ENCODE measurements at places on chromosomes 6 and 20.

DNA sequence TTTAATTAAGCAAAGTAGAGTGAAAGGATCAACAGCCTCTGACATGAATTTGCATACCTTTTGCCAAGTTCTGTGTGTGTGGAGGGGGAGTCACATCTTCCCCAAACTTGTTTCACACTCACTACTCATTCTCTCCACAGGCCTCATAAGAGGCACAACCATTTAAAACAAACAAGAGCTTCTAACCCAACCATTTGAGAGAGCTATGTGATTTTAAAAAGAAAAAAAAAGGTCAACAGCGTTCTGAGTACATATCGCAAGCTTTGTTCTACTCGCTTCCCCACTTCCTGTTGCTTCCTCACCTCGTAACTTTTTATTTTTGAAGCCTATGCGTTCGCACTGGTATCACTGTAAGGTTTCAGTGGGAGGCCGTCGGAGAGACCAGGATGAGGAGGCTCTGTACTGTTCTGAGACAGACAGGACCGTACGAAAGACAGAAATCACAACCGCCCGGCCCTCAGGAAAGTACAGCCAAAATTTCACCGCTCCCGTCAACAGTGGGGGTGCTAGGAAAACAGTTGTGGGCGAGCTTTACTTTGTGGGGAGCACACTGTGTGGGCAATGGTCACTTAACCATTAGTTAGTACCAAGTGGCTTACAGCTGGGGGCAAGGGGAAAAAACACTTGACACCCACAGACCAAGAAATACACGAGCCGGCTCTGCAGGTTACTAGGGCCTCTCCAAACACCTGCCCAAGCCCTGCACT lies 61.3 kb downstream of the TRERF1 start:
- no peak for DNase-seq

DNA sequence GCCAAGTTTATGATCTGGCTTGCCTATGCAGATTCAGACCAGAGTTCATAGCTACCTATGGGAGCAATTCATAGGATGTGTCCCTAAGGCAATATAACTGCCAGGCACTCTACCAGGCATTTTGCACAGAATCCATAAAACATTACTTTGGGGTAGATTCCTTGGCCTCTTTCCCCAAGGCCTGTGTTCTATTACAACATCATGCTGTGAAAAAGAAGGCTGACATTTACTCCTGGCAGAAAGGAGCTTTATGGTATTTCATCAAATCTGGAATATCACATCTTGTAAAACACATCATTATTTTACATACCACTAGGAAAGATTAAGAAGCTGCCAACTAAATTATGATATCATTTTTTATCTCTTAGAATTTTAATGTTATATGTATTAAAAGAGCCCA lies 287.0 kb upstream of the MARCKS start:
- DNase-seq, result no peak

DNA sequence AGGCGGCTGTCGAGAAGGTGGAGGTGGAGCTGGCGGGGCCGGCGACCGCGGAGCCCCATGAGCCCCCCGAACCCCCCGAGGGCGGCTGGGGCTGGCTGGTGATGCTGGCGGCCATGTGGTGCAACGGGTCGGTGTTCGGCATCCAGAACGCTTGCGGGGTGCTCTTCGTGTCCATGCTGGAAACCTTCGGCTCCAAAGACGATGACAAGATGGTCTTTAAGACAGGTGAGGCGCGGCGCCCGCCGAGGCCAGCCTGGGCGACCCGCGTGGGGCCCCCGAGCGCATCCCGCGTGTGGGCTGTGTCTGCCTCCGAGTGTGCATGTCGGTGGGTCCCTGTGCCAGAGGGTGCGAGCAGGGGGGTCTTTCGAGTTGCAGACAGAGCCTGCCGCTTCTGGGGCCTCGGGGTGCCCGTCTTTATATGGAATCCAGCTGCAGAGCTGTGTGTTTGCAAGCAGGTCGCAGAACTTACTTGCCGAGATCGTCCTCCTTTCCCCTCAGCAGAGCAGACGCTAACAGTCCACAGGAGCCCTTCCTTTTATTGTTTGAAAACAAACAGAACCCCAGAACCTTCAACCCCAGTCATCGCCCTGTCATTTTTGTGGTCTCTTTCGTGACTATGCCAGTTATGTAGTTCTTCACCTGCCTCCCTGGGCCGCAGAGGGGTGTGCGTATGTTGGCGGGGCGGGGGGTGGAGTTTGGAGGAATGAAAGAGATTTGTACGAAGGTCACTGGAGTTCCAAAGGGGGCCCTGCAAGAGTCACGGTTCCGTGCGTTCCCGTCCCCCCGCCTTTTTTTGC lies 766 bp downstream of the SLC16A10 start:
- peak; percentile 21 for DNase-seq

- no peak for DNase-seq
Measured at GRCh38 chr6:135129136-135129856, 51.8 kb upstream of the MYB start.

- no peak for DNase-seq
Measured at GRCh38 chr6:4610256-4610655, 165.9 kb upstream of the CDYL start.

- peak; percentile 58 for DNase-seq
Measured at GRCh38 chr20:62010551-62011402, 54.9 kb downstream of the TAF4 start.

DNA sequence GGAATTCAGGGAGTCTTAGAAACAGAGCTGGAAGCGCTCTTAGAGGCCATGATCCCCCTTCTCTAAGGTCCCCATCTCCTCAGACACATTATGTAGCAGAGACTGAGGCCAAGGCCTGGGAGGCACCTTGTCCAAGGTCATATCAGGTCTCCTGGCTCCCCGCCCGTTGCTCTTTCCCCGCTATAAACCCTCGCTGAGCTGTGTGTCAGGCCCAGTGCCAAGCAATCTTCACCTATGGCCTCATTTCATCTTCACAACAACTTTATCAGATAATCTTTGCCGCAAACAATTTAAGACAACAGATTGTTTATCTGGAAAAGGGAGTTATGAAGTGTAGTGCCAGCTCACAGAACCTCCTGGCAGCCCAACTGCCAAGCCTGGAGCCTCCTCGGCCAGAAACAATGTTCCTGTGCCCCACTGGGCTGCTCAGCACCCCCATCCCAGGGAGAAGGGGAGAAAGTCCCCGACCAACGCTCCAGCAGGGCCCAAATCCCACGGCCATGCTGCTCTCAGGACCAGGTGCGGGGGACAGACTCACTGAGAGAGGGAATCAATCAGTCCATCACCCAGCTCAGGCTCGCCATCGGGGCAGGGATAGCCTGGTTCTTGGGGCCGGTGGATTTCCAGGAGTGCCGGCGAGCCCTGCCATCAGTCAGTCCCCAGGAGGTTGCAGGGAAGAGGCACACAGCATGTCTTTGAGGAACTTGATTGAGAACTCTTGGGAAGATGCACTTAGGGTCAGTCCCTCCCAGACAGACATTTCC lies 16.9 kb upstream of the FANCE start:
- no peak for DNase-seq

DNA sequence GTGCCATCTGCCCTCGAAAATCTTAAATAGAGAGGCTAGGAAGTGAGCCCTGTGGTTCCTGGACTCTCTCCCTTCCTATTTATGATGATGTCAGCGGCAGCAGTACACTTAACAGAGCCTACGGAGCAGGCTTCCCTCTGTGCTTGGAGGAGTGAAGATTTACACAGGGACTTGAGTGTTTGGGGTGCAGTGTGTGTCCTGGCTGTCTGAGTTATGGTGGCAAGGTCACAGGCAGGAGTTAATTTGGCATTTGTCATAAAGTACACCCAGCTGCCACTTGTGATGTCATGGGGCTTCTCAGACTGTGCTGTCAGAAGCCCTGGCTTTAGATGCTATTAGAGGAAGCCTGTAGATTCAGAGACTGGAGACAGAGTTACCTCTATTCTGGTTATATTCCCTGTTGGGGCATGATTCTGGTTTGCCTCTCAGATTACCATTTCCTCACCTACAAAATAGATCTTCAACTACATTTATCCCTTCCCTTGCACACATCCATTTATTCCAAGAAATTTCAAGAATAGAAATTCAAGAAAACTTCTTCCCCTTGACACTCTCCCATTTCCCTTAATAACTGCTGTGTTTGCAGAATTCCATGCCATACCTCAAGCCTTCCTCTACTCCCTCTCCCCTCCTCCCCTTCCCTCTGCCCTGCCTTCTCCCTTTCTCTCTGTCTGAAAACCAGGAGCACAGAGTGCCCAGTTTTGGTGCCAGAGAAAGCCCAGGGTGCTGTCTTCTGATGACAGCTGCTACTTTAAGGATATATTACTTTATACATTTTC lies 72.1 kb downstream of the SLC24A3 start:
- no peak for DNase-seq

- no peak for DNase-seq
Measured at GRCh38 chr6:37776566-37776965, 43.0 kb upstream of the ZFAND3 start.

GRCh38 chr6:17207281-17207680 lies 73.9 kb upstream of the RBM24 start:
- DNase-seq, result no peak

DNA sequence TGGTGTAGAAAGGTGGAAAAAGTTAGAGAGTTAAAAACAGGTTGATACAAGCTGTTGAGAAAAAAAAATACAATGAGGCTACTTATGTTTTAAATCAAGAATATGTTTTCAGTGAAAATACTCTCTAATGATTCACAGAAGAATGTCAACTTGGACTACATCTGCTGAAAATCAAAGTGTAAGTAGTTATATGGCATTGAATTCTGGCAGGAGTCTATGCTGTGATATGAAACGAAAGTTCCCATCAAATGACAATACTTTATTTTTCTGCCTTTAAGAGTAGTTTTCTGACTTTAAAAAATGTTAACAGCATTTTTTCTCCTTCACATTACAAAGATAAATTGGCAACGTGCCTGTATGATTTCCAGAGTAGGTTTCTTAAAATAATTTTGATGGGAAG lies 158.3 kb downstream of the EYA4 start:
- DNase-seq, result no peak

DNA sequence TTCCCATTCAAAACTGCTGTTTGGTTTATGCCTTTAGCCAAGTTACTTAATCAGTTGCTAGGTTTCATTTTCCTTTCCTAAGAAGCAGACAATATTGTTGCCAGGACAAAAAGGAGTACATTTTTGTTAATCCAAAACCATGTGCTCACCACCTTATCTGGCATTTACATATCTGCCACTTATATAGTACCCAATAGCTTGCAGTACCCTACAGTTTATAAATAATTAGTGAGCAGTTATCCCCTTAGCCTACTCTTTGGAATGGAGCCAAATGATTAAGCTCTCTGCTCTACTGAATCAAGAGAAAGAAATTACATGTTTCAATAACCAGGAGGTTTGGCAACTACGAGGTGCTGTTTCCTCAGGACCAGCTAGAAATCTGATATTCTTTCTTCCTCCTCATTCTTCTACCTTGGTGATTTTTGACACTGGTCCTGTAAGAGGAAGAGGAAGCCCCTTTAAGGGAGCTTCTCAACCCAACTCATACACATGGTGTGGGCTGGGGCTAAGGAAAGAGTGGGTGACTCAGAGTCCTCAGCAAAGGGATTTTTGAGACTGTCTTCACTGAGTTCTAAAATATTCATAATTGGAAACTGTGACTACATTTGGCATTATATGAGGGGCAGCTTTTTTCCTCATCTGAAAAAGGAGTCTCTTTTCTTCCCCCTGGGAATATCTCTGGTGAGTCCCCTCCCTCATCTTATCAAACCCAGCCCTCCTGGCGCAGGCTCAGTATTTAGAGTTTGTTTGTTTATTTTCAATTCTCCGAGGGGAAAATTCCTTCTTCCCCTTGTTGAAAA lies 1.5 kb downstream of the ZNFX1 start:
- peak; percentile 71 for DNase-seq

- DNase-seq, result no peak
Measured at GRCh38 chr6:144543006-144543871, 258.1 kb downstream of the UTRN start.

GRCh38 chr20:43976547-43976946 lies 61.9 kb downstream of the TOX2 start:
- no peak for DNase-seq

DNA sequence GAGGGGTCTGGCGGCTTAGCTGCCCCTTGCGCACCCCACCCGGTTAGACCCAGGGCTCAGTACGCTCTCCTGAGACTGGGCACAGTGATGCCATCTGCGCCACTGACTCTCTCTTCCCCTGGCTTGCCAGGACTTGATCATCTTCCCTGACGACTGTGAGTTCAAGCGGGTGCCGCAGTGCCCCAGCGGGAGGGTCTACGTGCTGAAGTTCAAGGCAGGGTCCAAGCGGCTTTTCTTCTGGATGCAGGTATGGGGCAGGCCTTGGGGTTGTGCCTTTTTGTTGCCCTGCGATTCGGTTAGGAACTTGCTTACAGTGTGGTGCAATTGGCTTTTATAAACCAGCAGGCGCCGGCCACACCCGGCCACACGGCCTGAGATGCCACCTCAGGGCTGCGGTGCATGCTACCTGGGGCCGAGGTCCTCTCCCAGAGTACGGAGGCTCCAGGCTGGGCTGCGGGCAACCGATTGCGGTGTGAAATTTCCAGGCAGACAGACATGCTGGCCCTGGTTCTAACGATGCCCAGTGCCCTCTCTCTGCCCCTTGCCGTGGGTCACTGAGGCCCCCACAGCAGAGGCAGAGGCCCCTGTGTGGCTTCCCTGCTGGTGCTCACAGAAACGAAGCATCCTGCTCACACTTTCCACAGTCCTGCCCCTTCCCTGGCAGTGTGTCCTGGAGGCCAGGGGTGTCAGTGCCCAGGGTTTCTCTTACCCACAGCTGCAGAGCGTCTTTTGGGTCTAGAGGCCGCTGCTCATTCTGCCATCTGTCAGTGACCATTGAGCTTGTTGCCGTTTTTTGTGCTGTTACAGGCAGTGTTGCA lies 1.7 kb downstream of the ADRM1 start:
- DNase-seq, result no peak

DNA sequence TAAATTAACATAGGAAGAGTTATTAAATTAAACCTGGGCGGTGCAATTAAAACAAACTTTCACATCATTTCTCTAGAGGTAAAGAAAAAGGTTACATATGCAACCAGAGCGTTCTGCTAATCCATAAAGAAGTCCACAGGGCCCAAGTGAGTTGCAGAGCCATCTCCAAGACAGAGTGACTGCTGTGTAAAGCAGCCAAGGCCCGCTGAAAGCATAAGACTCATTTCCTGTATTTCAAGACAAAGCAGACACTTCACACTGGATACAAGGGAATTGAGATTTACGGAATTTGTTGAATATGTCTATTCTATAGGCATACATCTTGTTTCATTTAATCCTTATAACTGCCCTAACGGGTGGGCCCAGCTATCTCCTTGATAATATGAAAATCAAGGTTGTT lies 422.8 kb downstream of the CBLN4 start:
- no peak for DNase-seq

- peak; percentile 23 for DNase-seq
Measured at GRCh38 chr6:123715006-123715863, 78.5 kb upstream of the TRDN start.

DNA sequence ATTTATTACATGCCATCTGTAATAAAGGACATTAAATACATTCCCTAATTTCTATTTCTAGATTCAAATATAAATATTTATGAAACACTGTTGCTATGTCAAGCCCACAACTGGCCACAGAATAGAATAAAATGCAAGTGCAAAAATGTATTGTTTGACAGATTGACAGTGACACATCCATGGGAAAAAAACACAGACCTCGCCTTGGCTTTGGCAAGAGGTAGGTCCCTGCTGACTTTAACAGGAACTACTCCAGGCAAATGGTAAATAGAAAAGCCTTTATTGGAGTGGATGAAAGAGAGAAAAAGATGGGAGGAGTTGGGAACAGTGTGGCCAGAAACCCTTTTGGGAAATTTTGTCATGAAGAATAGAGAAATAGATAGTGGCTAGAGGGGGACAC lies 622.9 kb downstream of the UTRN start:
- no peak for DNase-seq

- DNase-seq, result no peak
Measured at GRCh38 chr20:45368221-45368980, 5.4 kb downstream of the SYS1 start.

GRCh38 chr20:60203451-60203850 lies 245.2 kb downstream of the CDH26 start:
- DNase-seq, result no peak
